ENCODE measurements at places on chromosomes 3 and 15. TPM values are rescaled to one million over a fixed set of nuclear protein-coding genes. Genes with fewer than 3 reads are reported as not detected.

- DNase-seq, result no peak
- H3K4me1 ChIP-seq, result peaks cover 11% of the 10 kb centered on the region
- no peak overlapping the region for H3K4me3 ChIP-seq
- H3K27ac ChIP-seq, result no peak overlapping the region
Observed at GRCh38 chr3:27544372-27544865, 60.2 kb upstream of the SLC4A7 start.

- no peaks in the 10 kb centered on the region for H3K36me3 ChIP-seq
- peaks cover 32% of the 10 kb centered on the region for H3K27me3 ChIP-seq
- no peak overlapping the region for H3K4me3 ChIP-seq
- H3K27ac ChIP-seq, result no peak overlapping the region
- peaks cover 28% of the 10 kb centered on the region for H3K4me1 ChIP-seq
Observed at GRCh38 chr3:181941250-181941649, 229.5 kb downstream of the SOX2 start.

- DNase-seq, result no peak
- H3K36me3 ChIP-seq, result no peaks in the 10 kb centered on the region
- peak overlapping the region; percentile 77 for H3K4me3 ChIP-seq
- peaks cover 17% of the 10 kb centered on the region for H3K4me1 ChIP-seq
- H3K27me3 ChIP-seq, result no peaks in the 10 kb centered on the region
Observed at GRCh38 chr3:13452490-13453335, 27.4 kb upstream of the HDAC11 start.

- no peaks in the 10 kb centered on the region for H3K36me3 ChIP-seq
- no peak for DNase-seq
- H3K27me3 ChIP-seq, result no peaks in the 10 kb centered on the region
Observed at GRCh38 chr15:39230205-39230907, 350.5 kb upstream of the THBS1 start.

Gene BRK1
- total RNA-seq, result 121 TPM

Gene OR4F15
- not detected for total RNA-seq

- H3K36me3 ChIP-seq, result no peaks in the 10 kb centered on the region
- H3K4me1 ChIP-seq, result no peaks in the 10 kb centered on the region
- no peak overlapping the region for H3K27ac ChIP-seq
- H3K27me3 ChIP-seq, result peaks cover 3% of the 10 kb centered on the region
Observed at GRCh38 chr3:122520861-122521260, 6.1 kb upstream of the KPNA1 start.

Gene CCPG1
- total RNA-seq, result 21.3 TPM

DNA sequence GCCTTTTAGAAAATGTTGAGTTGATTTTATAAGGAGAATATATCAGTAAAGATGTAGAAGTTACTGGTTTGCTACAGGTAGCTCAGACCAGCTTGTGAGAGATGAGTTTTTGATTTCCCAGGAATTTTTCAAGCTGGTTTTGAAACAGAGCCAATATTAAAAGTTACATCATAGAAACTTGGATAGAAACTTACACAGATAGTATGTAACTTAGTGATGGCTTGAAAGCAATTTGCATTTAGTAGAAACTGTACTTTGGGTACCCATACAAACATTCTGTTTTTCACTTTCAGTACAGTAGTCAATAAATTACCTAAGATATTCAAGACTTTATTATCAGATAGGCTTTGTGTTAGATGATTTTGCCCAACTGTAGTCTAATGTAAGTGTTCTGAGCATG lies 93.4 kb downstream of the RBMS3 start:
- peaks cover 11% of the 10 kb centered on the region for H3K36me3 ChIP-seq
- peaks cover 40% of the 10 kb centered on the region for H3K4me1 ChIP-seq
- no peaks in the 10 kb centered on the region for H3K27me3 ChIP-seq
- peak overlapping the region; percentile 4 for H3K27ac ChIP-seq
- no peak for DNase-seq

- H3K36me3 ChIP-seq, result no peaks in the 10 kb centered on the region
- H3K4me1 ChIP-seq, result peaks cover 18% of the 10 kb centered on the region
- DNase-seq, result no peak
- H3K27ac ChIP-seq, result no peak overlapping the region
- H3K27me3 ChIP-seq, result peaks cover 34% of the 10 kb centered on the region
Observed at GRCh38 chr15:88615303-88616107, 5.6 kb upstream of the AEN start.

- no peaks in the 10 kb centered on the region for H3K36me3 ChIP-seq
- H3K4me3 ChIP-seq, result no peak overlapping the region
- no peak for DNase-seq
- H3K27ac ChIP-seq, result peak overlapping the region; percentile 63
Observed at GRCh38 chr15:33068511-33068990, 126.0 kb downstream of the FMN1 start.

GRCh38 chr3:43296565-43296964 lies 10.2 kb downstream of the SNRK start:
- H3K27ac ChIP-seq, result no peak overlapping the region
- no peak for DNase-seq
- H3K4me3 ChIP-seq, result no peak overlapping the region
- H3K36me3 ChIP-seq, result no peaks in the 10 kb centered on the region
- H3K4me1 ChIP-seq, result peaks cover 12% of the 10 kb centered on the region
- H3K27me3 ChIP-seq, result no peaks in the 10 kb centered on the region

Gene ZBTB47
- total RNA-seq, result 22.4 TPM

Gene CPNE9
- not detected for total RNA-seq

DNA sequence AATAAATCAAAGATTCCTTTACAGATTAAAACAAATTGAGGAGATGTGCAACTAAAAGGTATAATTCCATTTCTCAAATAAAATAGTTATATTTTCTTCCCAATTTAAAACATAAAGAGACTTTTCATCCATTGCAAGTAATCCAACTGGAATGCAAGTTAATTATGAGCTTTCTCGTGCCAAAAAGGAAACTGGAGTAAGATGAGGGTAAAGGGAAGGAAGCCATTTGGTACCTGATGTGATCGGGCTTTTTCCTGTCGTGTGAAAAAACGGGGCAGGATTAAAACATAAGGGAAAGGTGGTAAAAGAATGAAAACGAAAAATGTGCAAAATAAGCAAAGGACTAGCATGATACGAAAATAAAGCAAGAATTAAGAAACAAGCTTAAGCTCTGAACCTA lies 41.8 kb upstream of the XXYLT1 start:
- H3K4me1 ChIP-seq, result no peaks in the 10 kb centered on the region
- H3K36me3 ChIP-seq, result peaks cover 2% of the 10 kb centered on the region
- DNase-seq, result no peak
- no peaks in the 10 kb centered on the region for H3K27me3 ChIP-seq

- no peak for DNase-seq
- peaks cover 36% of the 10 kb centered on the region for H3K4me1 ChIP-seq
- no peaks in the 10 kb centered on the region for H3K36me3 ChIP-seq
- peak overlapping the region; percentile 56 for H3K27ac ChIP-seq
Observed at GRCh38 chr3:16066975-16067374, 107.5 kb upstream of the GALNT15 start.

Gene CD80
- 0.18 TPM for total RNA-seq

DNA sequence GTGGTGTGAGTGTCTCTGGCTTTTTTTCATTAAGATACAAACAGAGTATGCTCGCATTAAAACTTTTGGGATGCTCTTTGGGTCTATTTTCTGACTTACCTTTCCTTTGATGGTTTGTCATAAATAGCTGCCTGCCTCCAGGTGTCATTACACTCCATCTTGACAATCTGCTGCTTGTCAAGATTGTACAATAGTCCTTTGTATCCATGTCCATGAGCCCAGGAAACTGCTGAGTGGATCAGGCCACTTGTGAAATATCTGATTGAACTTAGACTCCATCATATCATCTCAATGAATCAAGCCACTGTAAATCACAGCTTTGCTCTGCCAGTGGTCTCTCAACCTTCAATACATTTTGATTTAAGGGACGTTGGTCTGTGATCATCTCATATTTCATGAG lies 135.2 kb downstream of the ECT2 start:
- no peak for DNase-seq
- no peak overlapping the region for H3K4me3 ChIP-seq
- no peak overlapping the region for H3K27ac ChIP-seq

- peak overlapping the region; percentile 98 for H3K4me3 ChIP-seq
- H3K36me3 ChIP-seq, result peaks cover 6% of the 10 kb centered on the region
- no peak for DNase-seq
- H3K27ac ChIP-seq, result peak overlapping the region; percentile 100
Observed at GRCh38 chr15:37112171-37112570, 11.8 kb upstream of the MEIS2 start.

DNA sequence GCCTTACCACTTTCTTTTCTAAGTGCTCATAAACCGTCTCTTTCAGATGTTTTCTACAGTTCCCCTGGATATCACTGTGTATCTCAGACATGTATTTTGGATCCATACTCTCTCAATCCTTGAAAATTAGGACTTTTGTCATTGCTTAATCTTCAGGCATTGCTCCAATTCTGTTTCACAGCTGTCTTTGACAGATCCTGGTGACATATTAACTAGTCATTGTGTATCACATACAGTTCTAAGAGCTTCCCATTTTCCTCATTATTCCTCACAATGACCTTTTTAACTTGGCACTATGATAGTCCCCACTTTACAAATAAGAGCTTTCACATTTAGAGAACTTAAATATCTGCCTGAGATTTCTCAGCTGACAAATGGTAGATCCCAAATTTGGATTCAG lies 151.7 kb downstream of the CLSTN2 start:
- no peak for DNase-seq
- peaks cover 2% of the 10 kb centered on the region for H3K36me3 ChIP-seq
- peaks cover 2% of the 10 kb centered on the region for H3K4me1 ChIP-seq

Gene GOLGA6A
- total RNA-seq, result 0.20 TPM

DNA sequence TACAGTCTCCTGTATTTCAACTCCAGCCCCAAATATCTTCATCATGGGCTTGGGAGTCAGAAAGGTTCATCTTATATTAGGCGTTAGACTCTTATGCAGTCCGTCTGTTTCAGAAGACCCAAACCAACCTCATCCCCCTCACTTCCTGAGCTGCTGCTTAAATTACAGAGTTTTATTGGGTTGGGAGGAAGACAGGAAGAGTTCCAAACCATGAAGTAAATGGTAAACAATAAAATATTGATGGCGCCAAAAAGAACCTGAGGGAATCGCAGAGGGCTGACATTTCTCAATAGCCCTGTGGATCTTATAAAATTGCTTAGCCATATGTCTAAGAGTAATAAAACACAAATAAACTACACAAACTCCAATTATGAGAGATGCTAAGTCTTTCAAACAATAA lies 116.9 kb upstream of the C3orf80 start:
- no peak overlapping the region for H3K4me3 ChIP-seq
- H3K27me3 ChIP-seq, result peaks cover 12% of the 10 kb centered on the region
- H3K27ac ChIP-seq, result no peak overlapping the region
- no peaks in the 10 kb centered on the region for H3K36me3 ChIP-seq

DNA sequence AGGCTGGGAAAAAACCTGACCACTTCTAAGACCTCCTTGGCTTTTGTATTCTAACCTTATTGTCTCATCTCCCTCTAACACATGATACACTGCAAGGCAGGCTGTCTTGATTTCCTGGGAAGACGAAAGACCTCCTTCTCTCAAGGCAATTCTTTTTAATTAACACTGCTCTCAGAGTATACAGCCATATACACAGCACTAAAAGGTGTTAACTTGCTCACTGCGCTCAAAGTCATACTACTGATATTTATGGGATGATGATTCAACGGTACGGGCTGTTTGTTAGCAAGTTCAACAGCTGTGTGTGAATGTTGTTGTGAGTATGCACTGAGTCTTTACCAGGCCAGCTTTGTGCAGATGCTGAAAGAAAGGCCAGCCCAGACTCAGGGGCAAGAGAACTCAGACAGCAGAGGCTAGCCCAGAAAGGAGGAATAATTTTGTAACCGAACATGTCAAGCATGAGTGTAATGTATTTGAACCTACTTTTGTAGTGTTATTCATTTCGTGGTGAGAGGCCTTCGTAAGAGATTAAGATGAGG lies 229.9 kb downstream of the IL5RA start:
- no peaks in the 10 kb centered on the region for H3K27me3 ChIP-seq
- no peaks in the 10 kb centered on the region for H3K36me3 ChIP-seq
- peak overlapping the region; percentile 35 for H3K27ac ChIP-seq
- H3K4me1 ChIP-seq, result peaks cover 15% of the 10 kb centered on the region

- no peak overlapping the region for H3K4me3 ChIP-seq
- H3K27ac ChIP-seq, result no peak overlapping the region
- DNase-seq, result no peak
Observed at GRCh38 chr15:62112616-62113593, 46.1 kb downstream of the C2CD4A start.

All from mesothelial cell of epicardium (in vitro differentiated cells).